ENCODE measurements at places on chromosomes 2 and 18. TPM values are rescaled to one million over a fixed set of nuclear protein-coding genes. Genes with fewer than 3 reads are reported as not detected.

Gene SLC14A1
- total RNA-seq = not detected

Gene ITPRIPL1
- 3.6 TPM for total RNA-seq

Gene ACMSD
- total RNA-seq = 1.7 TPM

Gene PSMA8
- not detected for total RNA-seq

Gene OTOF
- under 0.01 TPM for total RNA-seq

Gene NCKAP5
- 0.43 TPM for total RNA-seq

Gene GALR1
- not detected for total RNA-seq

Gene COL5A2
- total RNA-seq = 1.9 TPM

Gene PROKR1
- total RNA-seq = not detected

Gene SS18
- total RNA-seq = 150 TPM

Gene GATA6
- total RNA-seq = 5.1 TPM

Gene VWA3B
- total RNA-seq = not detected

Gene ANKRD44
- 0.64 TPM for total RNA-seq

Gene DAPL1
- 0.24 TPM for total RNA-seq

Gene MROH2A
- total RNA-seq = not detected

Gene SERPINB10
- total RNA-seq = 4.8 TPM

Gene LOXHD1
- not detected for total RNA-seq

Gene FBXO15
- total RNA-seq = not detected

Gene SLC25A52
- total RNA-seq = not detected

Gene AGXT
- total RNA-seq = not detected

Gene ORC2
- 17.7 TPM for total RNA-seq

Gene UGT1A6
- total RNA-seq = 23.2 TPM

Gene CROCC2
- not detected for total RNA-seq

Gene ABCB11
- total RNA-seq = not detected

Gene COLEC11
- total RNA-seq = not detected

Gene SLC5A7
- not detected for total RNA-seq

Gene PAIP2B
- total RNA-seq = 2.2 TPM

Gene SERPINB11
- not detected for total RNA-seq

Gene NEB
- total RNA-seq = 0.21 TPM
